T-helper 22 cell (primary cell): ENCODE measurements at places on chromosomes 16 and 17.

- DNase-seq: no peak
Observed at GRCh38 chr16:67976205-67976604, 4.1 kb downstream of the DPEP3 start.

GRCh38 chr17:38701504-38702165, 3.4 kb upstream of the MLLT6 start:
- peak; percentile 67 for DNase-seq

- no peak for DNase-seq
Observed at GRCh38 chr17:14332331-14332730, 31.4 kb downstream of the HS3ST3B1 start.

GRCh38 chr17:50274142-50274896, at the start of gene TMEM92:
Gene TMEM92, plus strand, starts transcription at chr17:50274466. Its CDS starts 36 bp downstream, at chr17:50274502.
- DNase-seq: no peak

DNA sequence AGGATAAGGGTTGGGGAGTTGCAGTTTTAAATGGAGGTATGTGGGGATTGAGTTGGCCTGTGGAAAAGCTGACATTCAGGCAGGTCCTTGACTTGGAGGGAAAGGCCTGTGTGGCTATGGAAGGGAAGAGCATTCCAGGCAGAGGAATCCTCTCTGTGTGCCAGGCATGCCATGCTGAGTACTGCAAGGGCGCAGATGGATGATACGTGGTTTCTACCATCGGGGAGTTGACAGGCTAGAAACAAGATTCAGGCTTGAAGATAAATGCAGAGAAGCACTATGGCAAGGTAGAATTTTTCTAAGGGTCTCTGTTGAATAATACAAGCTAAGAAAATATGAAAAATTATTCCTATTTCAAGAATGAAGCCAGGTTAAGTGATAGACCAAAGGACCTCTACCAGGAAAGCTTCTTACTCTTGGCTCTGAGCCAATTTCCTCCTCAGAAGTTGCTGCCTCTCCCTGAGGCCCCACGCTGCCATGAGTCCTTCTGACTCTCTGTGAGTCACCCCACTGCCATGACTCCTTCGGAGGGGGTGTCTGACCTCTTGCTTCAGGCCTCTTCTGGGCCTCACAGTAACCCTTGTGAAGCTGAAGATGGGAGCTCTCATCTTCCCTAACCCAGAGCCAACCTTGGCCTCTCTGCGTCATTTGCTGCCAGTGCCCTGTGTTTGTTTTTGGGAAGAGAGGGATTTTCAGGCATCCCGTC, 75.8 kb downstream of the WNT3 start:
- DNase-seq: no peak

DNA sequence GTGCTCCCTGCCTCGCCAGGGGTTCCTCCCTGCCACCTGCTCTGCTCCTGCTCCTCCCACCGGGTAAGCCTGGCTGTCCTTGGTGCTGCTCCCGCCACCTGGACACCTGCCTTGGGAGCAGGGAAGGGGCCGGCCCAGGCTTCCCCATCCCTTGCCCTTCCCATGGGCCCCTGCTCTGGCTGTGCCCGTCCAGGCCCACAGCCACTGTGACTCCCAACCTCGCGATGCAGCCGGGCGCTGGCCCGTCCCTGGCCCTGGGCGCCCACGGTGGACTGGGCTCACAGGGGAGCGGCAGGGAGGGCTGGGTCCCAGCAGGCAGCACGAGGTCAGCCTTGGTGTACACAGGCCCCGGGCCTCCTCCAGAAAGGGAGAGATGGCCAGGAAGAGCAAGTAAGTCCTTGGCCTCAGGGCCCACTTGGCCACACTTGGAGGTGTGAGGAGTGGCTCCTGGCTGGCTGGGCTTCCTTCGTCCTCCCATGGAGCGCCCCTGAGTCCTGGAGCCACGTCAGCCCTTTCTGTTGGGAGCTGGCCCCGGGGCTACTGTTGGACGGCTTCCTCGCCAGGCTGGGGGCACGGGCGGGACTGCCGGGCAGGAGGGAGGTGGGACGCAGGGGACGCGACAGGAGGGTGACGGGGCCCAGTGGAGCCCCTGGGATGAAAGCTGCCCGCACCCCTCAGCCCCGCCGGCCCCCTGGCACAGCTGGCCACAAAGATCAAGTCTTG, 15.3 kb downstream of the ENGASE start:
- DNase-seq: no peak

- peak; percentile 53 for DNase-seq
Observed at GRCh38 chr17:42773290-42774035, at the start of gene VPS25. Gene VPS25, plus strand, starts transcription at chr17:42773449. Its CDS starts 27 bp downstream, at chr17:42773476.

DNA sequence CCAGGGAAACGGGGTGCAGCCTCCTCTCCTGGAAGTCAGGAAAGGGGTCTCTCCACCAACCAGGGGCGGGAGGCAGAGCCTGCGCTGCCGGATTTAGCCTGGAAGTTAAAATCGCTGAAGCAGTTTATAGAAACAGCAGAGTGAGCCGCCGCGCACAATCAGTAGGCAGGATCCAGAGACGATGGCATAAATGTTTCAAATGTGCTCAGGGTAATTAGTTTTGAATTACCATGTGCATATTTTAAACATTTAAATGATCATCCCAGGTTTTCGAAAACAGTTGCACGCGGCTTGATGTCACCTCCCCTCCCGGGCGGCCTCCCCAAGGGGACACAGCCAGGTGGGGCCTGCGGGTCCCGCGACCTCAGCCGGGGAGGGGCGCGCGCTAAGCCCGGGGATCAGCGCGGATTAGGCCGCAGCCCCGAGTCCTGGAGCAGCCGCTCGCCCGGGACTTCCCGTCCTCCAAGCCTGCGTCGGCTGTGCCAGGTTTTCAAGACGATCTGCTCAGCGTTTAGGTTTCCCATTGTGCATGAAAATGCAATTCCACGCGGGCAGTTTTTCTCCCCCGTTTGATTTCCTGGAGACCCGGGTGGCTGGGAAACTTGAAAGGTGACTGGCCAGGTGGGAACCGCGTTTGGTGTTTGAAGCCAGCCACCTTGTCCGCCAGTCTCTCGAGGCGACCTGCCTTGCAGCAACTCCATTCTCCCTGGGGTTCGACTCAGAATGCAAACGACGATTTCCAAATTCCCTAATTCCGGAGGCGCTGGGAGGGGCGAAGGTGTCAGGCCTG, 78.3 kb downstream of the RPA1 start:
- DNase-seq: no peak

DNA sequence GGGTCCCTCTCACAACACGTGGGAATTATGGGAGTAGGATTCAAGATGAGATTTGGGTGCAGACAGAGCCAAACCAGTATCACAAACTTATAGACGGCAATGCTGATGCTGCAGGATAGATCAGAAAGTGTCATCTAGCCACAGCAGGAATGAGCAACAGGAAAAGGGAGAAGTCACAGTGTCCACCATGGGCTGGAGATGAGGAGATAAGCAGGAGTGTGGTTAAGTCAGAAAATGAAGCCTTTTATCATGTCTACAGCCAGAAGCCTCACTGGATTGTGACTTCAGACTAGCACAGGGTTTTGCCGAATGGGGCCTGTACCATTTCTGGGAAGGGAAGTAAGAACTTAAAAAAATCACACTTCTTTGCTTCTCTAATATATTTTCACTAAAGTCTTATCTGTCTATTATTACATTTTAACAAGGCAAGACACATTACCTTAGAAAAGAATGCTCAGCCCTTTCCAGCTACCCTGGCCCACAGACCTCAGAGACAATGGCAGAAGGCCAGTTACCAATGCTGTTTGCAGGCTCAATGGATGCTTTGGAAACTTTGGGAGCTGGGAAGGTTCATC, 490.2 kb upstream of the SALL1 start:
- DNase-seq: no peak

DNA sequence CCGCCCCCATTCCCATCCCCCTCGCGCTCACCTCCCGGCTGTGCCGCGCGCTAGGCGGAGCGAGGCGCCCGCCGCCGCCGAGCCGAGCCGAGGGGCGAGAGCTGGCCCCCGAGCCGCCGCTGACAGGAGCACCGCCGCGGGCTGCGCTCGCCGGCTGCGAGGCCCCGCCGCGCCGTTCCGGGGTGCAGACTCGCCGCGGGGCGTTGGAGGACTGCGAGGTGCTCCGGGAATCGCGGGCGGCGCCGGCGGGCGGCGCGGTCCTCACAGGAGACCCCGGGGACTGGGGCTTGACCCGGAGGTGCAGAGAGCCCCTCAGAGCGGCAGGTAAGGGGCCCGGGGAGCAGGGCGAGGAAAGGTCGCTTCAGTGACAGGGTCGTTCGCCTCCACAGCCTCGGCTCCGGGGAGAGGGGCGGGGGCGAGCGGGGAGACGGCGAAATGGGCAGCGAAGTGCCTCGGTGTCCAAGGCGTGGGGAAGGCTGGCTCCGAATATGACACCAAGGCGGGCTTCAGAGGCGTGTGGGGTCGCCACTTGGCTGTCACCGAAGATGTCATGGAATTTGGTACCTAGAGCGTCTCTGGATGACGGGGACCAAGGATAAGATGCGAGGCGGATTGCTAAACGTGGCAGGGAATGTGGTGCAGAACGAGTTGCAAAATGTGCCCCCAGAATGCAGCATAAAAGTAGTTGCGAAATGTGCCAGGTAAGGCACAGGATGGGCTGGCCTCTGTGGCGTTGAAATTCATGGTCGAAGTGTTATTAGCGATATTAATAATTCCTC, 580 bp downstream of the TANC2 start:
- DNase-seq: no peak

DNA sequence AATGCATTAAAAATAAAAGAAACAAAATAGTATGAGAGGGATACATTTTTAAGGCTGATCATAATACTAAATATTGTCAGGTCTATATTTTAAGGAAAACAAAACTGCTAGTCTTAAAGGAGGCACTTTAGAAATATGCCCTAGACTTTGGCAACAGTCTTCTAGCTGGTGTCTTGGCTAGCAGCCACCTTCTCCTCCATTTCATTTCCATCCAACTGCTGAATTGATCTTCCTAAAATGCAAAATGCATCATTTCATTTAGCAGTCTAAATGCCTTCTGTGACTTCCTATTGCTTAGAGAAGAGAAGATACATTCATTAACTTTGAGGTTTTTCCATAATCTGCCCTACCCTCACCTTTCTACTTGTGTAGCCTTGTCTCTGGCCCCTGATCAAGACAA, 1404.1 kb downstream of the CDH11 start:
- no peak for DNase-seq

GRCh38 chr17:69516911-69517310, 102.4 kb downstream of the MAP2K6 start:
- DNase-seq: no peak

GRCh38 chr17:39600288-39600996, 7.3 kb downstream of the NEUROD2 start:
- DNase-seq: no peak

DNA sequence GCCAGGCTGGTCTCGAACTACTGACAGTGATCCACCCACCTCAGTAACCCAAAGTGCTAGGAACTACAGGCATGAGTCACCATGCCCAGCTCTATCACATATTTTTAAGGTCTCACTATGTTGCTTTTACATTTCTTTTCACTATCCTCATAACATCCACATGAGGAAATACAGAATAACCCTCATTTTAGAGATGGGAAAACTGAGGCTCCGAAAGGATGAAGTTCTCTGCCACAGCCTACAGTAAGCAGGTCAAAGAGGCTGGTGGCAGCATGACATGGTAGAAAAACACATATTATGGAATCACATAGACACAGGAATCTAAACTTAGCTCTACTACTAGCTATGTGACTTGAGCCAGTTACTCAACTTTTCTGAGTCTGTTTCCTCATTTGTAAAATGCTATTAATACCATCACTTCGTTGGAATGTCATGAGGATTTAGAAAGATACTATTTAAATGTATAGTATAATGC, 32.2 kb downstream of the APPBP2 start:
- no peak for DNase-seq

DNA sequence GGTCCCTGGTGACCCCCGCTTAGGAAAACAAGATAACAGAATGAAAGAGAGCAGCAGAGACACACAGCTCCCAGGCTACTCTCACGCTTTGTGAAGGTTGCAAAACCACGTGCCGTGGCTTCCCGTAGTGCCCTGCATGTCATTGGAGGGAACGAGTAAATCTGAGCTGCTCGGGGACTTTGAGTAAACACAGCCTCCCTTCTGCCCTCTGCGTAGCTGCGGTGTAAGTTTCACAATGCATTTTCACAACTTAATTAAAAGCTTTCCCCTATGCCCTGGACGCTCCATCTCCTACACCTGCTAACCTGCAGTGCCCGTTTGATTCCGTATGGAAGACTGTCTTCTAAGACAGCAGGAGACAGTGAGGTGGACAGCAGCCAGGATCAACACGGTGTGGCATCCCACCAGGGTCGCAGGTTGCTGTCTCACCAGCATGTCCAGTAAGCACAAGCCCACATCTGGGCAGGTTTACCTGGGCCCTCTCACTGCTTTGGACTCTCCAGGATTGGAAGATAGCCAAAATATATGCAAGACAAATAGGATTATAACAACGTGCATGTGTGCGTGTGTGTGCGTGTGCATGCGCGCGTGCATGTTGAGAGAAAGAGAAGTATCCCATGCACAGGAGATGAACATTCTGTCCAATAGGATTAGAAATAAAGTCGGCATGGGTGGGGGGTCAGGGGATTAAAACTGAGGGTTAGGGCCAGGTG, 116.4 kb upstream of the RCVRN start:
- no peak for DNase-seq

DNA sequence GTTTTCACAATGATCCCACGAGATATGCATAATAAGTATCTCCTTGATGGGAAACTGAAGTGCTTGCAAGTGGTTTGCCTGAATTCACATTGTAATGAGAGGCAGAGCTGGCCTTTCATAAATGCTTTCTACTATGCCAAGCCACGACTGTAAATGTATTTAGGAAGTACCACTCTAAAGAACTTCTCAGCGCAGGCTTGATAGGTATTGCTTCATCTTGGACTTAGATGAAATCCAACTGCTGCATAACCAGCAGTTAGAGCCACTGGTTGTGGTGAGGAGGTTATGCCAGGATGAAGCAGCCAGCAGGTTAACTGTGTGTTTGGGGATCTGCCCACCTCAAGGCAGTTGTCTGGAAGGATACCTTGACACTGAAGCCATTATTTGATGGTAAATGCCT, 26.8 kb downstream of the MARCHF10 start:
- DNase-seq: no peak

DNA sequence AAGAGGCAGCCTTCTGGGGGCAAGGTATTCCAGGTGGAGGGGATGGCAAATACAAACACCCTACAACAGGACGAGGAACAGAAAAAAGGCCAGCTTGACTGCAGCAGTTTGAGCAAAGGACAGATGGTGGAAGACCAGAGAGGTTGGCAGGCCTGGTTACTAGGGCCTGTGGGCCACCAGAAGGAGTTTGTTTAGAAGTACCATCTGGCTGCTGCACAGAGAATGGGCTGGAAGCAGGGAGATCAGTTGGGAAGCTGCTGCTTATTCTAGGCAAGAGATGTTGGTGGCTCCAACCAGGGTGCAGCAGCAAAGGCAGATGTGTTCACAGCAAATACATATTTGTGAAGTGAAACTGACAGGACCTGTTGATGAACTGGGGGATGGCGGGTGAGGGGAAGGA, 2.9 kb upstream of the YPEL2 start:
- DNase-seq: no peak

DNA sequence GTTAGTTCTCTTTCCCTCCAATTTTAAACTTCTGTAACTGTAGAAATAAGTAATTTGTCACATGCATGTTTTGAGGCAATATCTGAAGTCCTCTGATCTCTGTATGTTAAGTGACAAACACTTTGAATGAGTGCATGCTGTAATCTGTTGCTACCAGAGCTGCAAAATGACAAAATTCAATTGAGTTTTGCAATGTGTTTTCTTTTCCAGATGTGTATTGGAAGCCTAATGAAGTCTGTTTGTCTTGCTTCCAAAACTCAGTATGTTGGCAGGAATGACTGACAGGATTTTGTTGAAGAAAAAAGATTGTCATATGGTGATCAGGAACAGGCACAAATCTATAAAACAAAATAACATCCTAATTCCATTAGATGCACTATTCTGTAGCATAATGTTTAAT, 561.6 kb upstream of the CDH8 start:
- no peak for DNase-seq

GRCh38 chr17:50020841-50021599, 26.0 kb upstream of the DLX3 start:
- DNase-seq: no peak
